NCI-H460 (cell line): ENCODE measurements at places on chromosomes 16 and 17.
A peak's percentile ranks its signal among the peaks of the same experiment; 100 is the strongest.

DNA sequence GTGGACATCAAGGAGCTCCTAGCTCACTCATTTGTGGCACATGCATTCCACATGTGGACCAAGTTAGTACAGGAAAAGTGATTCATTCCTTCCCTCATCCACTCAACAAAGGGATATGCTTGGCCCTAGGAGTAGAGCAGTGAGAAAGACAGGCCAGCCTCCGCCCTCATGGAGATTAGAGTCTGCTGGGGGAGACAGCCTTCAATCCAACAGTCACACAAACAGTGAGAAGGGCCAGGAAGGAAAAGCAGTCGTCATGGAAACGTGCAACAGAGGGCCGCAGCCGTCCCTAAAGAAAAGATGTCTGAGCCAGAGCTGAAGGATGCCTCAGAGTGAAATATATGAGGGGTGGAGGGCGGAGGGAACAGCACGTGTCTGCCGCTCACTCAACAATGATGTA, 109.9 kb downstream of the VPS53 start:
- DNase-seq: no peak

- DNase-seq: no peak
Measured at GRCh38 chr17:41416479-41416878, 7.9 kb downstream of the KRT37 start.

GRCh38 chr17:78727476-78728229, 54.4 kb downstream of the CYTH1 start:
- no peak for DNase-seq

DNA sequence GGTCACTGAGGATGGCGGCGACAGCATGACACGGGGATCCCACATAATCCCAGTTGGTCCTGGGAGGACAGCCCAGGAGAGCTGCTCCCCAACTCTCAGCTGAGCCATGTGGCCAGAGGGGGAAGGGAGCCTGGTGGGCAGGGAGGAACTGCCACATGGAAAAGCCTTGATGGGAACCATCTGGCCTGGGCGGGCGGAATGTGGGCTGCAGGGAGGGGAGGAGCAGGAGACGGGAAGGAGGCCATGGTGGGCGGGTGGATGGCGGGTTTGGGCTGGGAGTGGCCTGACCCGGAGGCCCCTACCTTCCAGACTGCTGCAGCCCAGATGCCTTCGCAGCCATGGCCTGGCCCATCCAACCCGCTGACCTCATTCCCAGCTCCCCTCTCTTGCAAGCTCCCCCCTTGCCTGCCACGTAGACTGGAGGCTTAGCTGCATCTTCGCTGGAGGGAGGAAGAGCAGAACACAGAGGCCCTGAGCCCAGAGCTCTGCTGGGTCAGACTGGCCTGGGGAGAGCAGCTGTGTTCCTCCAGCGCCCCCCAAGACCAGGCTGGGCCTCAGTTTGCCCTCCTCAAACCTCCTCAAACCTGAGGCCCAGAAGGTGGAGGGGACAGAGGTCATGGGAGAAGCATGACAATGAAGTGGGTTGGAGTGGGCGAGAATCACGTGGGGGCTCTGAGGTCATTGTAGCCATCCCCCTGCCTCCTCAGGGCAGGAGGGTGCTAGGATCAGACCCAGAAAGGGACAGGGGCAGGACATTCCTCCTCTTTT, 8.2 kb upstream of the COL1A1 start:
- no peak for DNase-seq

- DNase-seq: no peak
Measured at GRCh38 chr16:1642148-1642547, 30.0 kb downstream of the CRAMP1 start.

DNA sequence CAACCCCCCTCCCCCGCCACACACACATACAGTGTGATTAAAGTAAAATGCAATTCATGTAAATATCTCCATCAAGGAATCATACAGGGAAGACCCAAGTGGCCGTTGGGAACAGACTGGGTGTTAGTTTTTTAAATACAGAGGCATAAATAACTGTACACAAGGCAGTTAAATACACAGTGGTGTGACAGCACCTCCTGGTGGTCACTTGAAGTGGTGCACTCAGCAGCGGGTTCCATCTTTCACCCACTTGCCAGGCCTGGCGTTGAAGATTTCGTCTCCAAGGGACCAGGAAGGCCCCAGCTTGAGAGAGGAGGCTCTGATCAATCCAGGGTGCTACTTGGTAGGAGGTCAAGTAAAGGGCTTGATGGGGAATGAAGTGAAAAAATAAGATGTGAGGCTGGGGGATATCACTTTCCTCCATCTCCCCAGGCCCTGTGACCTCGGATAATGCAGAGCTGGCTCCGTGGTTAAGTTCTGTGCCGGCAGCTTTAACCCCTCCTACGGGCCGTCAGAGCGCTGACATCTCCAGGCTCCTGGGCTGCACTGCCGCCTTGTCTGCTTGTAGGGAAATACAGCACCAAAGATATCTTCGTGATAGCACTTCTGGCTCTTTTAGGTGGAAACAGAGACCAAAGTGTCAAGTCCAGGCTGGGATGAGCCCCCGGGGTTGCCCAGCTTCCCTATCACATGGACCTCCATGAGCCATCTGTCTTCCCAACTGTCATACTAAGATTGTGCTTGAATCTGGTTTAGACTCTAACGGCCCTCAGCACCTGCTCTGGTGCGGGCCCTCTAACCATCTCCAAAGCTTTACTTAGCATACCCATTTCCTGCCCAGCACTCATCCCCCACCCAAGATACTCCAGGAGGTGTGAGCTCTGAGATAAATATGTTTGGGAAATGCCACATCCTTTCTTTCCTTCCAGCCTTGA, 20.7 kb downstream of the LGALS9 start:
- peak; percentile 37 for DNase-seq

DNA sequence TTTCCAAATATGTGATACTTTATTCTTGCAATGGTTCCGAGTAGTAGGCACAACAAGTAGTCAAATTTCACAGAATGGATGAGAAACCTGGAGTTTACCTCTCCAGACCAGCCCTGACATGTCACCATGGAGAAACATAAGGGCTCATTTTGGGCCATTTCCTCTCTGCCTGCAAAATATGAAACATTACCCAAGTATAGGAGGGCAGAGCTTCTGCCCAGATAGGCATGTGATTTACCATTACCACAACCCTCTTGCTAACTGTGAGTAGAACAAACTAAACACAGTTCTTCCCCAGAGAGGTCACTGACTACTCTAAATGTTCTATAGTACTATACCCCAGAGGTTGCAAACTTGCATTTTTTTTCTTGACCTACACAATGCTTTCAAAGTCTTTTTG, 15.7 kb upstream of the KPNB1 start:
- no peak for DNase-seq

DNA sequence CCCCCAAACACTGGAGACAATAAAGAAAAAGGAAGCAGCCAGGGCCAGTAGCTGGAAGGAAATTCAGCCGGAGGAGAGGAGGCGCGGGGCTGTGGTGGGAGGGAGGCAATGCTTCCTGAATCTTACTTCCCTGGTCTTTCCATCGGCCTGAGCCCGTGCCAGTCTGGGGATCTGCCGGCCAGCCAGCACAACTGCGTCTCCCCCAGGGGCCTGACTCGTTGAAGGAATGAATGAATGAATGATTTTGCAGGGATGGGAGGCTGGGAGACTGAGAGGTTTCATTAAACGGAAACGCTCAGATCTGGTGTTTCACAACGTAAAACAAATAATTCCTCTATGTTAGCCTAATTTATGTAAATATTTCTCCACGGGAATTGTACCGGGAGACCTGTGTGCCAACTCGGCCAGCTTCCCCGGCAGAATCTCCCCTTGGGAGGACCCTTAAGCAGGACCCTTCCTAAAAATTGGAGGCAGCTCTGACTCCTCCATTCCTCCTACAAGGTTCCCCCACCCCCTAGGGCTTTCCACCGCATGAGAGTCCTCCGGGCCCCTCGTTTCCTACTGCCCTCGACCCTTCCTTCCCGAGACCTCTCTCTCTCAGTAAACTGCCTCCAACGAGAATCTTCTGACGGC, 1.3 kb upstream of the BAIAP2 start:
- no peak for DNase-seq

DNA sequence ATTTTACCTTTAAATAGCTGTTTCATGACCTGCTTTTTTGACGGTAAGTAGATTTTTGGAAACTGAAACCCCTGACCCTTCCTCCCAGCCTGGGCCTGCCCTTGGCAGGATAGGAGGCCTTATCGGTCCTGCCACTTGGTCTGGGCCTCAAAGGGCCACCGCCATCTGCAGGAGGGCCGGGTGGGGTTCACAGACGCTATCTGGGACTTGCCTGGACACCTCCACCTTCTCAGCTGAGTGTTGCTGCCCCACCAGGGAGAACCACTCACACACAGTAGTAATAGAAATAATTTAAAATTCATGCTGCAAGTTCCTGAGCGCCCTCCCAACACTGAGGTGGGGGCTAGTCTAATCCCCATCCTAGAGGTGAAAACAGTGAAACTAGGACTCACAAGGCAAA, 4.6 kb upstream of the NPRL3 start:
- DNase-seq: no peak

- DNase-seq: peak; percentile 32
Measured at GRCh38 chr16:23072084-23072599, 77.1 kb downstream of the USP31 start.

DNA sequence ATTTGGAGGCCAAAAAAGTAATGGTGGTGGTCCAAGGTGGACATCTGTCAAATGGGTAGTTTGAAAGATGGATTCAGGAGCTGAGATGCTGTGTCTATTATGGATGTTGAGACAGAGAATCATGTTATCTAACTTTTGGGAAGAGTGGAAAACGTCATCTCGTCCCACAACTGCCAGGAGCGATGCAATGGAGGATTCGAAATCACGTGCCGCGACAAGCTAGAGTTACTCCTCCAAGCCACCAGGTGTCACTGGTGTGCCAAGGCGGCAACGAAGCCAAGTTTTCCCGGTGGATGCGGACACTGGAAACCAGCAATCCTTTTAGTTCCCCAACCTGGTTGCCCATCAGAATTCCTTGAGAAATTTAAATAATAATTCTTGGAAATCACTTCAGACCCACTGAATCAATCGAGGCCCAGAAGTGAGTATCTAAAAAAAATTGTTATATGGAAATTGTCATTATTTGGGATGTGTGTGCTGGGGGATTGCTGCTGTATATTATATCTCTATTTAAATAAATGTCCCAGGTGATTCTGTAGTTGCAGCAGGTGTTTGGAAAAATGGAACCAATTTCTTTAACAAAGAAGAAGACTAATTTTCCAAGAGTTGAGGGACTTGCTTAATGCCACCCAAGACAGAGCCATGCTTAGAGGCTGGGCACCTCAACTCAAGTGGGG, 206.1 kb downstream of the HAPSTR1 start:
- no peak for DNase-seq

- no peak for DNase-seq
Measured at GRCh38 chr17:5234645-5235576, at the start of gene SCIMP. SCIMP (minus strand) TSS chr17:5234860; CDS start chr17:5234755, 105 bp downstream.

GRCh38 chr17:64368277-64368676, 22.4 kb downstream of the PECAM1 start:
- DNase-seq: no peak

DNA sequence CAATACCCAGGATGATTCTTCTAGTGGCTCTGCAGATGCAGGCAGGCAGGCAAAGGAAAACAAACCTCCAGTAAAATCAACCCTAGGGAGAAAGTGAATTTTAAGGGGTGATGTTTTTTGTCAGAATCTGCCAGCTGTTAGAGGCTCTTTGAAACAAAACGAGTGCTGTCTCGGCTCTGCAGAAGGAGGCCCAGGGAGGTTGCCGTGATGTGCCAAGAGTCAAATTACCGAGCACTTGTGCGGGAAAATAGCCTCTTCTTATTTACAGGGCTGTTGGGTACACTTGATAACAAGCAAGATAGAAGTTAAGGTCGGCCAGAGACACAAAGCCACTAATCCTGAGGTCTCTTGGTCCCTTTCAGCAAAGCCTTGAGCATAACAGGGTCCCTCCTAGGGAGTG, 68.9 kb upstream of the EEF2KMT start:
- no peak for DNase-seq
